Stimulated activated CD4-positive, alpha-beta T cell treated with anti-CD3 and anti-CD28 coated beads, TNF-alpha, amount 100 ng/mL, for 24 hours (primary cell): ENCODE measurements at places on chromosomes 1 and 21.
A peak's percentile ranks its signal among the peaks of the same experiment; 100 is the strongest.

GRCh38 chr1:165674599-165674998 lies 23.8 kb downstream of the ALDH9A1 start:
- DNase-seq, result no peak

- DNase-seq, result no peak
Observed at GRCh38 chr1:8120693-8121260, 94.7 kb upstream of the ERRFI1 start.

DNA sequence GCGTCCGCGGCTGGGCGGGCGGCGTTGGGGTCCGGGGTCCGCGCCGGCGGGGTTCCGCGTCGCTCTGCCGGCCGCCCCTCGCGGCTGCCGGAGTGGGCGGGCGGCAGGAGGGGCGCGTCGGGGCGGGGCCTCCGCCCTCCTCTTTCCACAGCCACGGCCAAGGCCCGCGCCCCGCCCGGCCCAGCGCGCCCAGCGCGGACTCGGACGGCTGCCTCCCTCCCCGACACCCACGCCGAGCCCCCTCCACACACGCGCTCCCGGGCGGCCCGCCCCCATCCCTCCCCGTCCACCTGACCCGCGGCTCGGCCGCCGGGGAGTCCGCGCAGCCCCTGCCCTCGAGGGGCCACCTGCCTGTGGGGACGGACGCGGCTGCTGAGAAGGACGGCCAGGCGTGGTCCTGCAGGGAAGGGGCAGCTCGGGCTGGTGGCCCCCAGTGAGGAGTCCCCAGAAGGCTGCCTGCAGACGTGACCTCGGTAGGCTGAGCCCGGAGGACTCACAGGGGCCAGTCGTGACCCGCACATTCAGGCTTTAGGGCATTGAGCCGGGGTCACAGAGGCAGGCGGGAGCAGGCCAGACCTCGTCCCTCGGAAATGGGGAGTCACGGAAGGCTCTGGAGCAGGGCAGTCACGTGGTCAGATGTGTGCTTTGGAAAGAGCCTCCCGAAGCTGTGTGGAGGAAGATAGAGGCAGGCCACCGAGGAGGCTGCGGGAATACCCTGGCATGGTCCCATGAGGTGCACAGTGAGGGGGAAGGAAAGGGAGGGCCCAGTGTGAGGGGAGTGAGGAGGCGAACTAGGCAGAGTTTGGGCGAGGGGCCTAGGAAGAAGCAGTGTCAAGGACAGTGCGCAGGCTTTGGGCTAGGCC lies at the start of gene COL8A2:
Gene COL8A2 (minus strand): TSS at position 94 of the 863 bp plus-strand sequence. CDS start 24,980 bp downstream, outside the sequence.
- no peak for DNase-seq

DNA sequence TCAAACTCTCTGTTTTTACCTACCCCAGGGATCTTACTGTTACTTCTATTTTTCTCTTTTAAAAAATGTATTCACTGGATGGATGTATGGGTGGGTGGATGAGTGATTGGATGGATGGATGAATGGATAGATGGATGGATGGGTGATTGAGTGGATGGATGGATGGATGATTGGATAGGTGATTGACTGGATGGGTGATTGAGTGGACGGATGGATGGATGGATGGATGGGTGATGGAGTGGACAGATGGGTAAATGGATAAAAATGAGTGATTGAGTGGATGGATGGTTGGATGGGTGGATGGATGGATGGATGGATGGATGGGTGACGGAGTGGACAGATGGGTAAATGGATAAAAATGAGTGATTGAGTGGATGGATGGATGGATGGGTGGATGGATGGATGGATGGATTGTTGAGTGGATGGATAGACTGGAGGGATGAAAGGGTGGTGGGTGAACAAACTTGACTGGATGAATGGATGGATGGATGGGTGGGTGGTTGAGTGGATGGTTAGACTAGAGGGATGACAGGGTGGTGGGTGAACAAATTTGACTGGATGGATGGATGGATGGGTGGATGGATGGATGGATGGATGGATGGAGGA lies 118.0 kb upstream of the ZBTB40 start:
- DNase-seq, result no peak

GRCh38 chr1:222632749-222633148 lies 14.9 kb downstream of the MIA3 start:
- DNase-seq, result no peak

- no peak for DNase-seq
Observed at GRCh38 chr1:117661027-117661426, 55.2 kb downstream of the TENT5C start.

- DNase-seq, result no peak
Observed at GRCh38 chr1:239731082-239731748, 344.8 kb downstream of the CHRM3 start.

DNA sequence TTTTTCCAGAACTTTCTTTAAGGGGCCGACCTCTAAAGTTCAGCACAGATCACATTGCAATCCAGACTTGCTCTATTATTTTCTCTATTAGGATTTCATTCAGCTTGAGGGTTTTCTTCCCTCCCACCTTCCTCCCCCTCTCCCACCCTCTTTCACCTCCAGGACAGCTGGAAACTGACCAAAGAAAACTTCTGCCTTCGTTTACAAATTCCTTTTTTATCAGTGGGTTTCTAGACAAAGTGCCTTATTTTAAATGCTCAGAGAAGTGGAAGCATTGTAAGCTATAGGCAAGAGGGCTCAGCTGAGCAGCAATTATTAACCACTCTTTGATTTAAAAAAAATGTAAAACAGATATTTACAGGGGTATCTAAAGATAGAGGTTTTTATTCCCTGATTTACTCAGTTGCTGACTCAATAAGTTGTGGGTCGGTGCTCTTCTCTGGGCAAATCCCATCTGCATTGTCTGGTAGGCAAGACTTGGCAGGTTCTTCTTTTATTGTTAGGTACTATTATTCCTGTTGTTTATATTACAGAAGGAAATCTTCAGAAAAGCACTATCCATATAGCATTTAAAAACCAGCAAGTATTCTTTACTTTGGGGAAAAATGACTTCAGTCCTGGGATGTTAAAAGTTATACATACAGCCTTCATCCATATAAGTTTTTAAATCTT lies 277.0 kb upstream of the C1orf105 start:
- no peak for DNase-seq

DNA sequence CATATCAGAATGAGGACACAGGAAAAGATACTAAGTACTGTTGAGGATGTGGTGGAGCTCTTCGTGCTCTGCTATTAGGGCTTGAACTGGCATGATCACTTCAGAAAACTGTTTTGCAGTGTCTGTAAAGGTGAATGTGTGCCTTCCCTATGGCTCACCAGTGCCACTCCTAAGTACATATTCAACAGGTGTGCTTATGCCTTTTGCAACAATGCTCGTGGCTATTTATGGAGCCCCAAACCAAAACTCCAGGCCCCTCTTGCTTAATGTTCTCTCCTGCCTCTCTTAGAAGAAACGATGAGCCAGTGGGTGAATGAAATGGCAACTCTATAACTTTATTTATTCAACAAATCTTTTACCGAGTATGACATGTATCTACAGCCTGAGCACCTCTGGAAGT lies 70.2 kb downstream of the TAS1R2 start:
- no peak for DNase-seq

DNA sequence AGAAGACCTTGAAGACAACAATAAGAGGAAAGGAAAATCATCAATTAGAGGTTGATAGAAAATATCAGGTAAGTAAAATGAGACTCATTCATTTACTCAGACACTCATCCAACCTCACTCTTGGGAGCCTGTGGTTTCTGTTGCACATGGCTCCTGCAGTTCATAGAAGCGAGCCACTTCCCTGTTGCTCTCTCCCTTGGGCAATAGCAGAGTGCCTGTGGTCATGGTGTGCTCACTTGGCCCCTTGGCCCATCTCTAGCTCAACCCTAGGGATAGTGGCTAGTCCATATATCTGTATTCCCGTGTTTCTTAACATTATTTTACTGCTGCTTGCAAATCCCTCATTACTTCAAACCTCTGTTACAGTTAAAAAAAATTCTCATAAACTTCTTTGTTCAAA lies 368.6 kb downstream of the PTPRC start:
- no peak for DNase-seq

GRCh38 chr1:1418464-1419362 lies 2.4 kb downstream of the ANKRD65 start:
- no peak for DNase-seq

- DNase-seq, result no peak
Observed at GRCh38 chr1:74748960-74749359, 16.0 kb downstream of the TYW3 start.

GRCh38 chr1:205068001-205068400 lies 16.3 kb downstream of the TMEM81 start:
- DNase-seq, result no peak

GRCh38 chr1:63983391-63984256 lies 209.8 kb downstream of the ROR1 start:
- no peak for DNase-seq

- no peak for DNase-seq
Observed at GRCh38 chr1:90706437-90707362, 10.4 kb downstream of the BARHL2 start.

- DNase-seq, result no peak
Observed at GRCh38 chr1:46110521-46110920, 21.9 kb downstream of the PIK3R3 start.

GRCh38 chr1:22208268-22208972 lies 65.5 kb upstream of the WNT4 start:
- no peak for DNase-seq

- no peak for DNase-seq
Observed at GRCh38 chr1:66679140-66679539, 73.1 kb upstream of the DYNLT5 start.

- DNase-seq, result no peak
Observed at GRCh38 chr1:214476229-214476985, 75.0 kb downstream of the PTPN14 start.

GRCh38 chr1:193479187-193479586 lies 292.8 kb upstream of the B3GALT2 start:
- DNase-seq, result peak; percentile 44

GRCh38 chr1:202311875-202312635 lies 29.7 kb downstream of the UBE2T start:
- no peak for DNase-seq

DNA sequence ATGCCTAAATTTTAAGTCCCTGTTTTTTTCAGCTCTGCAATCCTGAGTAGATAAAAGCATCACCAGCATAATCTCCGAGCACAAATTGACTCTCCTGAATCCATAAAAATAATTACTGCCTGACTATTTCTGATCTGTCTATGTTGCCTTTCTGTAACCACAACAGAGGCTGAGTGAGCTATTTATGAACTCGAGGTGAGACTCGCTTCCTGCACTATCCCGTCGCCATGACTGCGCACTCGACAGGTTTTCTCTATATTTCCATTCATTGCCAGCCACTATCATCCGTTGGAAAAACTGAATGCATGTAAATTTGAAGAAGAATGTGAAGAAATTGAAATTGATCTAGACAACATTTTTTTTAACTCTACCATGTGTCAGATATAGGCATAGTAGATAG lies 897.2 kb downstream of the ADGRL2 start:
- DNase-seq, result no peak

DNA sequence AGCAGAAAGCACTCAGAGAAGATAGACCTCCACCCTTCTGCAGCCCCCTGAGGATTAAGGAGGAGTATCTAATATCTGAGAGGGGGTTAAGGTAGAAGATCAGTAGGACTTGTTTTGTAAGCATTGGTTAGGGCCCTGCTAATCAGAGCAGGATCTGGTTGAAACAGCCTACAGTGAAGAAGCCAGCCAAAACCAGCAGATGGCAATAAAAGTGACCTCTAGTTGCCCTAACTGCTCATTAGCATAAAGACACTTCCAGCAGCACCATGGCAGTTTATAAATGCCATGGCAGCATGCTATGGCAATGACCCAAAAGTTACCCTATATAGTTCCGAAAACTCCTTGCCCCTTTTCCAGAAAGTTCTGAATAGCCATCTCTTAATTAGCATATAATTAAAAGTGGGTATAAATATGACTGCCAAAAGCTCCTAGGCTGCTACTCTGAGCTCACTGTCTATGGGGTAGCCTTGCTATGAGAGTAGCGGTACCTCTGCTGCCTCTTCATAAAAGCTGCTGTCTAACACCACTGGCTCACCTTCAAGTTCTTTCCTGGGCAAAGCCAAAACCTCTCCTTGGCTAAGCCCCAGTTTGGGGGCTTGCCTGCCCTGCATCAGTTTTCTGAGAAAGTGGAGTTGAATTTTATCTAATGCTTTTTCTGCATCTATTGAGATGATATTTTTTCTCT lies 254.2 kb downstream of the PAPPA2 start:
- no peak for DNase-seq

DNA sequence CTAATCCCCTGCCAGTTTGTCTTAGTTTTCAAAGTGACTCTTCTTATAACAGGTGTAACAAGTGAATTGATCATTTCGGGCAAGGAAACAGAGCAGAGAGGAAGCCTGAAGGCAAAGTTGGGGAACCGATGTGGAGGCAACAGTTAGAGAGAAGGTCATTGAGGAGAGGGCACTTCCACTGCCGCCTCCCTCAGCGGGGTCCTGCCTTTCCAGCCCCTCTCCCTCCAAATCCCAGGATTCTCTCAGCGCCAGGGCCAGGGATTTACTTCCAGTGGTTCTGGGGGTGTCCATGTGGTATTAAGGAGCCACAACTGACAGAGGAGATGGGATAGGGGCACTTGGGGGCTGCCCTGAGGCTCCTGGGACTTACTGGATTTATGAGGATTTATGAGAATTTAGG lies 39.7 kb upstream of the PDE9A start:
- no peak for DNase-seq

GRCh38 chr1:47545912-47546483 lies 108.2 kb downstream of the FOXD2 start:
- no peak for DNase-seq

GRCh38 chr1:205600085-205600484 lies 31.7 kb downstream of the ELK4 start:
- no peak for DNase-seq

GRCh38 chr1:5324883-5325282 lies 667.3 kb downstream of the NPHP4 start:
- DNase-seq, result no peak

- no peak for DNase-seq
Observed at GRCh38 chr1:227765261-227766014, 30.2 kb downstream of the SNAP47 start.

DNA sequence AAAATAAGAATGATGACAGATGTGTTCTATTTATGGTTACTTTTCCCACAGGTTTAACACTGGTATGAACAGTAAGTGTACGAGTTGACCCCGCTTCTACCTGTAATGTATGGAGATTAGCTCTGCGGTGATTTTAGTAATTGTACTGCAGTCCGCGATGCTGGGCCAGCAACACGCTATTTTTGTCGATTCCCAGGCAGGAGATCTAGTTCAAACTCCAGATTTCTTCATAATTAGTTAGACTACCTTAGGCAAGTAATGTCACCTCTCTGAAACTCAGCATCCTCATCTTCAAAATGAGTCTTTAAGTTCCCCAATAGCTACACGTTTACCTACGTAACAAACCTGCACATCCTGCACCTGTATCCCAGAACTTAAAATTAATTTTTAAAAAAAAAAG lies 21.5 kb downstream of the TP53BP2 start:
- no peak for DNase-seq

DNA sequence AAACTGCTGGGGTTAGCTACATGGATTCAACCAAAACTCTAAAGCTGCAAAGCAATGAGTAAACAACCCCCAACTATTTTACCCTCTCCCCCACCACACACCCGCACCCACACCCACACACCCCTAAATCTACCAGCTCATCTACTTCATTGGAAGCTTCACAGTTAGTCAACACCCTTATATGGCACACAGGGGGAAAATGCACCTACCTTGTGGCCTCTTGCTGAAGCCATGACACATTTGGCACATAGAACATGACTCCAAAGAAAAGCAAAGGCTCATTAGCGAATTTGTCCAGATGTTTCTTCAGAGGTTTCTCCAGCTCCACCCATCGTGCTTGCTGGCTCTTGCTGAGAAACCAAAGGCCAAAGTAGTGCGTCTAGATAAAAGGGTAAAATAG lies 99.8 kb downstream of the PTPN14 start:
- no peak for DNase-seq
